ENCODE measurements at places on chromosomes 3 and 15. TPM values are rescaled to one million over a fixed set of nuclear protein-coding genes. Genes with fewer than 3 reads are reported as not detected.

GRCh38 chr15:101151288-101151687 lies 100.6 kb downstream of the CHSY1 start:
- H3K36me3 ChIP-seq, result no peaks in the 10 kb centered on the region
- no peaks in the 10 kb centered on the region for H3K27me3 ChIP-seq
- DNase-seq, result peak; percentile 21

Gene PPCDC
- 9.7 TPM for total RNA-seq

Gene CFAP91
- total RNA-seq, result 21.3 TPM

GRCh38 chr3:101836652-101837598 lies 12.4 kb upstream of the NFKBIZ start:
- no peak for DNase-seq
- no peak overlapping the region for H3K27ac ChIP-seq
- no peaks in the 10 kb centered on the region for H3K27me3 ChIP-seq
- H3K4me1 ChIP-seq, result no peaks in the 10 kb centered on the region
- H3K36me3 ChIP-seq, result no peaks in the 10 kb centered on the region

DNA sequence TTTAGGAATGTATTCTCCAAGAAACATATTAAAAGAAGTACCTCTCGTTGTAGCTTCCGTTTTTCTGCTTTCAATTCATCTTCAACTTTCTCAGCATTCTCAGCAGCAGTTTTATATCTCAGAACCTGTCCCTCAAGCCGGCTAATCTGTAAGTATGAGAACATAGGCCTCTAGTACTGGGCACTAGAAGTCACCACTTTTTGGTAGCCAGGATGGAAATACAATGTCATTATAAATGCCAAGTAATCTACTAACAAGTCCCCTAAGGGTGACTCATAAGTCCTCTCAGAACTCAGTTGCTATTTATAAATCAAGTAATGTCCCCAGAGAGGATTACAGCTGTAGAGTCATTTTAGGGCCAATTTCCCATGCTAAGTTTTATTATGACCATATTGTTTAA lies 61.1 kb downstream of the MLH1 start:
- no peak overlapping the region for H3K27ac ChIP-seq
- DNase-seq, result no peak
- no peaks in the 10 kb centered on the region for H3K27me3 ChIP-seq
- H3K4me1 ChIP-seq, result peaks cover 6% of the 10 kb centered on the region
- no peak overlapping the region for H3K4me3 ChIP-seq
- H3K36me3 ChIP-seq, result no peaks in the 10 kb centered on the region

GRCh38 chr3:186955898-186956696 lies 25.8 kb downstream of the ST6GAL1 start:
- no peak for DNase-seq
- H3K36me3 ChIP-seq, result no peaks in the 10 kb centered on the region
- H3K27ac ChIP-seq, result no peak overlapping the region

All from ovary (tissue), 10 donors.